ENCODE measurements at places on chromosomes 4 and X. TPM values are rescaled to one million over a fixed set of nuclear protein-coding genes. Genes with fewer than 3 reads are reported as not detected.
A peak's percentile ranks its signal among the peaks of the same experiment; 100 is the strongest.

DNA sequence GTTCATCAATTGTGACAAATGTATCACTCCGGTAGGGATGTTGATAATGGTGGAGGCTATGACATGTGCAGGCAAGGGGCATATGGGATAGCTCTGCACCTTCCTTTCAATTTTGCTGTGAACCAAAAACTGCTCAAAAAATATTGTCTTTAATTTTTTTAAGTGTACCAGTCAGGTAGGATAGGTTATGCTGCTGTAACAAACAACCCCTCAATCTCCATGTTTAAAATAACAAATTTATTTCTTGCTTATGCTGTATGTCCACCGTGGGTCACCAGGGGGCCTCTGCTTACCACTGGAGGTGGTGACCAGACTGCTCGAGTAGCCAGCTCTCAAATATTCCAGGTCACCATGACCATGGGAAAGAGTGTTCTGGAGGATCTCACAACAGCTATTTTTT is 23.4 kb upstream of the MSX1 start:
- no peak for DNase-seq

DNA sequence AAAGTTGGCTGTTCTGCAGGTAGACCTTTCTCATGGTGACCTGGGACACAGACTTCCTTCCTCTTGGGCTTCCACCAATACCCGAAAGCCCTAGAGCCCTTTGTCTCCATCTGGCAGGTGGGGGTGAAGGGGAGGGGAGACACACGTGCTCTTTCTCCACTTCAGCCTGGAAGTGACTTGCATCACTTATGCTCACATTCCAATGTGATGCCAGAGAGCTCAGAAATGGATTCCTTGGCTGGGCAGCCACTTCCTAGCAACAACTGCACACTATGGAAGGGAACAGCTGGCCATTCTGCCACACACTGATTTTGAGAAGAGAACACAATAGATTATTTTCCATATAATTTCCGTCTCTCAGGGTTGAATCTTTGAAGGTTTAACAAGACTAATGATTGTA is 36.3 kb downstream of the C4orf51 start:
- DNase-seq: peak; percentile 85

DNA sequence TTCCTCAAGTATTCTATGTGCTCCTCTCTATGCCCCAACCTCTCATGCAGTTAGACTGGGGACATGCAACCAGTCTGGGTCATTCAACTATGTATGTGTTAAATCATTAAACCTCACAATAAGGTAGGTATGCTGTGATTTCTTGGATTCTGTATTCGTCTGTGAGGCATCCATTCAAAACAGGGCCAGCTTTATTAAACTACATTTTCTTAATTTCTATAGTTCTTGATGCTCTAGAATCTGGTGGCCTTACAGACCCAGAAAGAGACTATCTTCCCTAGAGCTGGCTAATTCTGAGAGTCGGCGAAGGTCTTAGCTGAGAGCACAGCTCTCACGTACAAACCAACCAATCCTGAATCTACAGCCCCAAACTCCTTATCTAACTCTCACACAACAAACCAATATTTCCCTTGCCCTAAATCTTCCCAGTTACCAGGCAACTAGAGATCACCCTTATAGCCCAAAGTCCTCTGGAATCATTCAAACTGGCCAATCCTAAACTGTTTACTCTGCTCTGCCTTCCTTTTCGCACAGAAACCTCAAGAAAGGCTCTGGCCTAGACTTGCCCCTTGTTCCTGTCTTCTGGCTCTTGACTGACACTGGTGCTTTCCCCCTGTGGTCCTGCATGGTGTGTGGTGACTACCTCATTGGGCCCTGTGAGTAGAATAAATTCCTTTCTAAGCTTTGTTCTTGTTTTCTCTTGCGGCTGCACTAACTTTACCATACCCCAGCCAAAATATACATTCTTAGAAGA is 203.5 kb upstream of the TET2 start:
- no peak for DNase-seq

GRCh38 chr4:14096396-14096965 is 469.0 kb upstream of the BOD1L1 start:
- no peak for DNase-seq

GRCh38 chr4:37884855-37885487 is 5.9 kb upstream of the TBC1D1 start:
- DNase-seq: no peak

- DNase-seq: no peak
Measured at GRCh38 chrX:151711154-151711553, 4.7 kb upstream of the FATE1 start.

GRCh38 chr4:101304916-101305315 is 42.4 kb downstream of the PPP3CA start:
- DNase-seq: peak; percentile 49

DNA sequence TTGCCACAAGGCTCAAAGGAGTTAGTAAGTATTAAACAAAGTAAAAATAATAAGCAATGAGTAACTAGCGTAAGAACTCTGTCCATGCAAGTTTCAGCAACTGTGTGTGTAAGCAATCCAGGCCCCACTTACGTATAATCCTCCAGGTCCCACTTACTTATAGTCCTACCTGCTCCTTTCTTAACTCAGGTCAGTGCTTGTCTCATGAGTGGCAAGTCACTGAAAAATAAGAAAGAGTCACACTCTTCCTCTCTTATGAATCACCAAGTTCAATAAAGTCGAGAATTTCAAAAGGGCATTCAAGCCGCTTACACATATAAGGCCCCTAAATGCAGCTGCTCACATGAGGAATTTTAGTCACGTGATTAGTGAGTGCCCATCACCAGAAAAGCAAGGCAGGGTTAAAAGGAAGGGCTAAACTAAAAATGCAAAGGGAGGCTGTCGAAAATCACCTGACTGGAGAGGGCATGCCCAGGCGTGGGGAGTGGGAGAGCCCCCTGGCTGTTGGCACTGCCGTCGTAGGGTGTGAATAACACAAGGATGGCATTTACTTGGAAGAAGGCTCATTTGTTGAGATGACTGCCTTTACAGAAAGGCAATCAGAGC is 58.2 kb downstream of the ZNF827 start:
- DNase-seq: no peak

DNA sequence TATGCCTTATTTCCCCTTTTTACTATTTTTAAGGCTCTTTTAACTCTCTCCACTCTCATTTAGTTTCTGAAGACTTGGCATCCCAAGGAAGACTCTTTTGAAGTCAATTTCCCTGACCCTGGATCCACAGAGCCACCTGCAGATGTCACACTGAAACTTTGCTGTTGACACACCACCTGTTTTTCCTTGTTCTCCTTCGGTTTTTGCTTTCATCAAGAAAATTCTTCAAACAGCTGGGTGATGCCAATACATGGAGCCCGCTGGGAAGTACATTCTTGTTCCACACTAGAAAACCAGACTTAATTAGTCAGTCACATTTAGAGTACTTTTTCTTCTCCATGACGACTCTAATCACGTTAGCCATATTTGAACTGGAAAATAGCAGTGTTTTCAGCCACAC is 293.9 kb downstream of the PDGFC start:
- DNase-seq: peak; percentile 76

DNA sequence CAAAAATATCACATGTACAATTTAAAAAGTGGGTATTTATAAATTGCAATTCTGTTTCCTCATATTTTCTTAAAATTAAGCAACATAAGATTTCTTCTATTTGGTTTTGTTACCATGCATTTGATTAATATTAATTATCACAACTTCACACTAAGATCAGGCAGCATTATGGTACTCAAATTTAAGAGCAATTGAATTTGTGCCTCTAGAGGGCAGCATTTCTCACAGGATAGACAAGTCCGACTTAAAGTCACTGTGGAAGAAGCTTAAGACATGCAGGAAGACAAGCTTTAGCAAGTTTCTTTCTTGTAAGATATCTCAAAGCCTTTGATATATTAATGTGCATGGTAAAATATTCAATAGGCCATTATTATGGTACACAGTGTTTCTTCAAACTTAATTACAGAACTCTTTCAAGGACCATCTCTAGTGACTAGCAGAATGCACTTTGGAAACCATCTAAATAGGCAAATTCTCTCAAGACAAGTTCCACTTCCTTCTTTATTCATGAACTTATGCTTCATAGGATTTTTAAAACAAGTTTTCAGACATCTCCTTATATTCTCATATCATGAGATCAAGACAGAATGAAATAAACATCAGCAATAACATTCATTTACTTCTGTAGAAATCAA is 35.0 kb downstream of the FBXW7 start:
- peak; percentile 51 for DNase-seq

DNA sequence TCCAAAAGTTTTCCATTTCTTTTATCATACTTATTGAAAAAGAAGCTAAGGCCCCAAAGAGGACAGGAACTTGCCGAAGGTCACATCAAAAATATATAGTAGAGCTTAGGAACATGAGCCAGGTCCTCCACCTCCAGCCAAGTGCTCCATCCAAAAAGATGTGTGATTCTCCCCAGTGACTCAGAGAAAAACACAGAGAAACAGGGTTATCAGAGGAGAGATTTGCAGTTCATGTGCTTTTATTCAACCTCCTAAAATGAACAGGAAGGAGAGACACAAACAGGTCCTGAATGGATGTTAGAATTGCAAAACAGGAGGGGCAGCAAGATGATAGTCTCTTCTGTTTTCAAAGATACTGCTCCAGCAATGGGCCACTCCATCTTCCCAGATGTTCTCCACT is 19.6 kb upstream of the FGF16 start:
- no peak for DNase-seq

DNA sequence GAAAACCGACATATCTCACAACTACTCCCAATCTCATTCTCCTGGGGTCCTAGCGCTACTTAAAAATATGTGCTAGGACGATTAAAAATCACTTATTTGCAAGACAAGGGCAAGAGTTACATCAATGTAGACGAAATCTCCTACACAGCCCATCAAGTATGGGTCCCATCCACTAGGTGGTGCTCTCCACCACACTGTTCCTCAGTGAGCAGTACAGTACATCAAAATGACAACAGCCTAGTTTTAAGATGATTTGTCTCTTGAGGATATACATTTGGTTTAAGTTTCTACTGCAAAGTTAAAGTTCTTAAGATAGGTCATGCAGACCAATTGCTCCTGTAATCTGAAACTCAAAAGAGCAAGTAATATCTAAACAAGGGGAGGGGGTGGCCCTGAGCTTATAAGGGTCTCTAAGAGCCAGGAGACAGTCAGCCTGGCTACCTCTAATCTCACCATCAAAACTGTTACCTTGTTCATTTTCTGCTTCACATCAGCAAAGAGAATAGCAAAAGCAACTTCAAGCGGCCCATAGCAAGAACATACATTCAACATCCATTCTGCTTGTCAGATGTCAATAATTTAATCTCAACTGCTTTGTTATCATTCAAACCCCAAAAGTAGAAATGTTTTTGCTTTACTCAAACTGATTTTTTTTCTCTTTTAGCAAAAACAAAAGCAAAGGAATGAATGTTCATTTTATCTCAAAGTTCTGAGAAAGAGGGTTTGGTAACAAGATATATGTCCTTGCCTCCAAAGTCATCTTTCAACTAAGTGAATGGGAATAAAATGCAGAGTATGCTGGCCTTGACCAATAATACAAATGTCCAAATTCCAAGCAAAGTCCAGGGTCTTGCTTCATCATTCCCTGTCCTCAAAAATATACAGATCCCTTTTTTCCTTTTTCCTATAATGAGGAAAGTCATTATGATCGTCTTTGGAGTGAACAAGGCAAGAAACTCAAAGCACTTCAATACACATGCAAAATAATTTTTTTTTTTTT is 53.1 kb downstream of the STX18 start:
- DNase-seq: peak; percentile 69

GRCh38 chr4:122163767-122164166 is 11.6 kb downstream of the BLTP1 start:
- DNase-seq: no peak

GRCh38 chr4:188403272-188403671 is 264.0 kb downstream of the TRIML1 start:
- no peak for DNase-seq

- no peak for DNase-seq
Measured at GRCh38 chr4:26619784-26620183, 35.9 kb downstream of the TBC1D19 start.

GRCh38 chrX:123188081-123188480 is 4.0 kb downstream of the GRIA3 start:
- DNase-seq: no peak

DNA sequence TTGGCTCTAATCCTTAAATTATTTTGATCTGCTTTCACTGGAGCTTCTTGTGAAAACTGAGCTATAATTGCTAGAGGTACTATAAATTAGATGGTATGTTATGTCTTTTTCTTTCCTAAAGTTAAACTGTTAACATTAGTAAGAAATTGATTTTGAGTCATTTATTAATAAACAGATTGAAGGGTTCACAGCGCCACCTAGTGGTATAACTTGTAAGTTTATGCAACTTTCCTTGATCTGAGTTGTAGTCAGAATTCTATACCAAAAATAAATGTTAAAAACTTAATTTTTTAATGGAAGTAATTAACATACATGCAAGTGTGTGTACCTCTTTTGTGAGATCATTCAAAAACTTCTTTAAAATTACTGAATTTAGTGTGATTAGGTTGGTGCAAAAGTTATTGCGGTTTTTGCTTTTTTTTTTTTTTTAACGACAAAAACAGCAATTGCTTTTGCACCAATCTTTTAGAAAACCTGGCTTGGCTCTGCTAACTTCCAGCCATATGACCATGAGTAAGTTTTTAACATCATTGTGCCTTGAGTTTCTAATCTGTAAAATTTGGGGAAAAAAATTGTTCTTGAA is 151.5 kb downstream of the CENPC start:
- DNase-seq: peak; percentile 67

- peak; percentile 54 for DNase-seq
Measured at GRCh38 chrX:40098264-40099054, 701 bp upstream of the BCOR start.

DNA sequence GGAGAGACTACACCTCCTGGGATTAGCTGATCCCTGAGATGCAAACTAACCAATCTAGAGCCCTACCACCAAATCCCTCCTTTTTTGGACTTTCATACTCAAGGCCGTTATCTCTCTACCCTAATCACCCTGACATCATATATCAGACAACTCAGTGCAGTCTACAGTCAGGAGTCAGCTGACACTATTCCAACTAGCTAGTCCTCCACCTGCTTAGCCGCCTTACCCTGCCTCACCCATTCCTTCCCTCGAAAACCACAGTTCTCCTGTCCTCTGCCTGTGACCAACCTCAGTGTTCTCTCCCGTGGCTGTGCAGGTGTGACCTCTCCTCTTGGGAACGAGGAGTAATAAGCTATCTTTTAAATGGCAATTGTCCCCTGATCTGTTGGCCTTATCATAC is 1.8 kb upstream of the PPEF2 start:
- no peak for DNase-seq

DNA sequence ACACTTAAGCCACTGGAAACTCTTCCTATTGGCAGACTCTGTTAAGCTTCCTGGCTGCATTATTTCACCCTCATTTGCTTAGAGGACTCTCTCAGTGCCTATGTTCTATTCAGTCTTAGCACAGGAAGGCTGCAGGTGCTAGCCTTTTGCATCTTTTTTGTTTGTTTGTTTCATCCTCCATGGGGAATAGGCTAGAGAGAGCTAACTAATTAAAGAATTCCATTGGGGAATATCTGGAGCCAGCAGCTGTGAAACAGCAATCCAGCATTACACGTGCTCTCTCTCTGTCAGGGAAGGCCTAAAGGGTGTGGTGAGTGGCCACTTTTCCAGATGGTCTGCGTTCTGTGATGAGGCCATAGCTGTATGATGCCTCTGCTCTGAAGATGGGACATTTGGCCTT is 633.6 kb downstream of the SPRY1 start:
- no peak for DNase-seq

Gene TGIF2LX
- total RNA-seq: not detected

Gene PRICKLE3
- 3.4 TPM for total RNA-seq

Gene SSX4
- not detected for total RNA-seq

Gene IL3RA
- not detected for total RNA-seq

Gene TMPRSS11F
- total RNA-seq: not detected

Gene NAA11
- total RNA-seq: 0.12 TPM

Gene STOX2
- 5.6 TPM for total RNA-seq

Gene HPGD
- not detected for total RNA-seq

Gene ADGRG2
- total RNA-seq: 0.13 TPM

Gene PABPC1L2A
- total RNA-seq: not detected

Gene DHRSX
- 12.0 TPM for total RNA-seq

Measured in SJCRH30 (cell line).